T-helper 22 cell (primary cell): ENCODE measurements at places on chromosomes 6 and 20.

DNA sequence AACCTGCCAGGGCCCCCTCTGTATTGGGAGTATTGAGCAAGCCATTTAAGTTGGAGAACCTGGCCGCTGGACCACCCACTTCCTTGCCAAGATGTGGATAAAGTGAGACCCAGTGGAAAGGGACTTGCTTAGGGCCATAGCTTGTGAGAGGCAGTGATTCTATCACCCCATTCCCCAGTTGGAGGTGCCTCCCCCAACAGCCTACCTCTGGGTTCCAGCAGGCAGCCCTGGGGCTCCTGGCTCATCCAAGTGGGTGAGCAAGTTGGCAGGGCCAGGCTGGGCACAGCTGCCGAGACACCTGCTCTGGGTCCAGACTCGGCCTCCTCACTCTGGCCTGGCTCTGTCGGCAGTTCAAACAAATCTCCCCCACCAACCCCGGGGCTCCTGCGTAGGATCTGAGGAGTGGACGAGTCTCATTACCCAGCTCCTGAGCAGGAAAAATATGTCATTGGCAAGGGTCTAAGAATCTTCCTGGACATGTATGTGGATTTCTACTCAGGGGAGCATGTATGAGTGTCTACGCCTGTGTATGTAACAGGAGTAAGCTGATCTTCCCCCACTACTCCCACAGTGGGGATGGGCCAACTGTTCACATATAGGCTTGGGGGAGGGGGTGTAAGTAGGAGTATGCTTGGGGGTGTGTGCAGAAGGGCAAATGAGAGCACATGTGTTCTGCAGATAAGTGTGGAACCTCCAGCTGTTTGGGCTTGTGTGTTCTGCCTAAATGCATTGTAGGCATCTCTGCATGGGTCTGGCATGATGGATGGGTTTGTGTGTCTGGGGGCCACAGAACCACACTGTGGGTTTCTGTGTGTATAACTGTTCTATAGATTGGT, 1.9 kb downstream of the ID1 start:
- no peak for DNase-seq

DNA sequence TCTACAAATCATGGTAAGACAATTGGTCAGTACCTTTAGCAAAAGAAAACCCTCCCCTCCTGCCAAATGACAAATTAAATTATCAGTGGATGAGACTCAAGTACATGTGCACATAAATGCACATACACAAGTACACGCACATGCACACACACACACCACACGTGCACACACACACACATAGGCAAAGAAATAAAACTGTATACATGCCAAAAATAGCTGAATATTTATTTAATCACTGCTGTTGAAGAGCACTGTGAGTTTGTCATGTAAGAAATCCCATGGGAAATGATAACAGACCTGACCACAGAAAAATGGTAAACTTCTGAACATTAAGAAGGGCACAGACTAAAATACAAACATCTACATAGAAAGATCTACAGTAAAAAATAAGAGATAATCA, 46.6 kb upstream of the TNFAIP3 start:
- no peak for DNase-seq

DNA sequence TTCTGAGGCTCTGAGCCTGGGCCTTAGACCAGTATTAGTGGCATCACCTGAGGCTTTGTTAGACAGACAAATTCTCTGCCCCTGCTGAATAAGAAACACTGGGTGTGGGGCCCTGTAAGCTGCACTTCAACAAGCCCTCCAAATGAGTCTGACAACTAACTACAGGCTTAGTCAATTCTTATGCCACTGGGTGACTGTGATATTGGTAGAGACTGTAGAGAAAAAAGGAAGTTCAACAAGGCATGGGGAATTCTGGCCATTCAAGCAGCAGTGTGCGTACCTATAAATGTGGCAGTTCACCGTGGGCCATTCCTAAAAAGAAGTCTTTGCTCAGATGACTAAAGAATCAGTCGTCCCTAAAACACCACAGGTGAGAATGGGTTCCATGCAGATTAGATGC, 82.7 kb downstream of the MDN1 start:
- no peak for DNase-seq

GRCh38 chr6:159066483-159066882, 21.7 kb upstream of the TAGAP start:
- no peak for DNase-seq

- DNase-seq = no peak
Measured at GRCh38 chr6:158445426-158446085, 114.3 kb upstream of the TMEM181 start.

DNA sequence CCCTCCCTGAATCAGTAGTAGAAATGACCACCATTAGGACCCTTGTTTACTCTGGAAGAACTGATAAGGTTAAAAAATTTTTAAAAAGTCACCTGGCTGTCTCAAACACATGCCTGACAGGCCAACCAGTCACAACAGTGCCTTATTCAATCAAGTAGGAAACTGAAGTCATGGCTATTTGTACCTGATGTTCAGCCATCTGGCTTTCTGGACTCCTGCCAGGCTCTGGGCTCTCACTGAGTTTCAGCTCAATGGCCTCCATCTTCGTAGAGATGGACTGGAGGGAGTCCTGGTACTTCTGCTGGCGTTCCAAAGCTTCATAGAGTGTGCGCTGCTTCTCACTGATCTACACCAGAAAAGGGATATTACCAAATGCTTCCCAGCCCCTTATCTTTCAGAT, 343.8 kb downstream of the SYNE1 start:
- no peak for DNase-seq

GRCh38 chr20:19659448-19659847, 98.6 kb upstream of the RIN2 start:
- no peak for DNase-seq

DNA sequence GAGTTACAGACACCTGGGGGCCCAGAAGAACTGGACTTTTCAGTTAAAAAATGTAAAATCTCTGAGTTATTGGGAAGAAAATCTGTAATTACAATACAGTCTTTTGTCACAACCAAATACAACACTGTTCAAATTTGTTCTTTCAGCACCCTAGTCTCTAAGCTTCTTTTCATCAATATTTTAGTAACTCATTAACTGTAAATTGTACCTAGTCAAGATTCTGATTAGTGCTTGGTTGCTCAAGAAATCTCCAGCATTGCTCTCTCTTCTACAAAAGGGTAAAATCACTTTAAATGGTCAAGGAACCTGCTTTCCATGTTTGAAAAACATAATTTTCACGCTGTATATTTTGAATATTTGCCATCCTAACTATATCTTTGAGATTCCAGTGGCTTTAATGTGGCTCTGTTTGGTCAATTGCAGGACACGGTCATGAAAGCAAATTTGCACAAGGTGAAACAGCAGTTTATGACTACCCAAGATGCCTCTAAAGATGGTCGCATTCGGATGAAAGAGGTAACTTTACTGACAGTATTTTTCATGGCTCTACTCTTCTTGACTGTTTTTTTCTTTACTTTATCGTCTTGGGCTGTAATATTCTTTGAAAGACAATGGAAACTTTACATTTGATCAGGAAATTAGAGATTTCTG, 9.2 kb downstream of the SCGN start:
- DNase-seq = no peak

GRCh38 chr6:105483492-105483891, 80.6 kb upstream of the PREP start:
- no peak for DNase-seq

GRCh38 chr20:63881451-63882226, 13.3 kb upstream of the DNAJC5 start:
- no peak for DNase-seq

- DNase-seq = no peak
Measured at GRCh38 chr6:87102151-87102621, 7.3 kb upstream of the CGA start.

DNA sequence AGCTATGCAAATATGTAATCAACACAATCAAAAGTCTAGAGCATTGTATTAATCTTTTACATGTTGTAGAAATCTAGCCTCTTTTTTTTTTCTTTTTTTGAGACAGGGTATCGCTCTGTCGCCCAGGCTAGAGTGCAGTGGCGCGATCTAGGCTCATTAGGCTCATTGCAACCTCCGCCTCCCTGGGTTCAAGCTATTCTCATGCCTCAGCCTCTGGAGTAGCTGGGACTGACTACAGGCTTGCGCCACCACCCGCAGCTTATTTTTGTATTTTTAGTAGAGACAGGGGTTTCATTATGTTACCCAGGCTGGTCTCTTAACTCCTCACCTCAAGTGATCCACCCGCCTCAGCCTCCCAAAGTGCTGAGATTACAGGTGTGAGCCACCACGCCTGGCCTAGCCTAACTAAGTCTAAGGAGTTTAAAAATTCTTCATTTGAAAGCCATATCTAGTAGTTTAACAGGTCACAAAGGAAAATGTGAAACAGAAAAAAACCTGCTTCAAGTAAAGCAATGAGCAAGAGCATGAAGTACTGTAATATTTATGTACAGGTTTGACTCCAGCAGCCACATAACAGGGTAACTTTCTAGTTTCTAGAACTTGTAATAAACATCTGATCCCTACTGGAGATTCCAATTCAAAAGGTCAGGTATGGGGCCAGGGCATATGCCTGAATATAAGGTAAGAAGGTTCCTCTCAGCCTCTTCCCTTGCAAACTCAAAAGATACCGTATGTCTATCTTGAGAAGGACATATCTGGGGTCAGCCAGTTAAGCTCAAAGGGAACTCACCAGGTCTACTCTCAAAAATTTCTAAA, 4.4 kb downstream of the CPNE1 start:
- DNase-seq = no peak

DNA sequence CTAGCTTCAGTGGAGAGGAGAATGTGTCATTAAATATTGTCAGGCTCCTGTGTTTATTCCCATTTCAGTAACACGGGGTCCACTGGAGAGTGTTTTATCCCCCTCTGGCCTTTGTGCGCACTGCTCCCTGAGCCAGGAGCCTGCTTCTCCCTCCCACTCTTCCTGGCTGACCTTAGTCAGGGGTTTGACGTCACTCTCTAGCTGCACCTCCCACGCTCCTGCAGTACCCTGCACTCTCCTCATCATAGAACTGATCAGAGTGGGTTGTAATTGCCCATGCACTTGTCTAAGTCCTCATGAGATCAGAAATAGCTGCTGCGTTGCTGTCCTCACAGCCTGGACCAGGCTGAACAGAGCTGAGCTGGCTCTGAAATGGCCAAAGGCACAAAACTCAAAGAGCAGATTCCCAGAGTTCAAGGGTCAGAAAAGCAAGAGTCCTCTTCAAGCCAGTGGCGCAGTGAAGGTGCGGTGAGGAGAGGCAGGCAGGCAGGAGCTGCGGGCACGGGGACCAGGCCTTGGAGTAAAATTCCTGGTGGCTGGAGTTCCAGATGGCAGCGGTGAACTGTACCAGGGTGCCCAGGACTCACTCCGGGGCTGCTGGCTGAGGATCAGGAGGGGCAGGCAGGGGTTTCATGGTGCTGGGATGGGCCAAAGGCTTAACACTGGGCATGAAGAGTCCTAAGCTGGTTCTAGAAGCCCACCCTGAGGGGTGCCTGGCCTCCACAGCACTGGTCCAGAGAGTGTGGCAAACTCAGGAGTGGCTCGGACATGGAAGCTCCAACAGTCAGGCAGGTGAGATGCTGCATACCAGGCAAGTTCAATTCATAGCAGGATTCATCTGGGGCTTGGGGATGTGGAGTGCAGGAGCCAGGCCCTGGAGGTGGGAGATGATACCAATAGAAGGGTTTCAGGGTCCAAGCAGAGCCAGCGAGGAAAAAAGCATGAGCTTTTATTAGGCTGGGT, 170.9 kb downstream of the SCP2D1 start:
- no peak for DNase-seq

GRCh38 chr6:114762145-114762544, 419.3 kb upstream of the HS3ST5 start:
- no peak for DNase-seq

DNA sequence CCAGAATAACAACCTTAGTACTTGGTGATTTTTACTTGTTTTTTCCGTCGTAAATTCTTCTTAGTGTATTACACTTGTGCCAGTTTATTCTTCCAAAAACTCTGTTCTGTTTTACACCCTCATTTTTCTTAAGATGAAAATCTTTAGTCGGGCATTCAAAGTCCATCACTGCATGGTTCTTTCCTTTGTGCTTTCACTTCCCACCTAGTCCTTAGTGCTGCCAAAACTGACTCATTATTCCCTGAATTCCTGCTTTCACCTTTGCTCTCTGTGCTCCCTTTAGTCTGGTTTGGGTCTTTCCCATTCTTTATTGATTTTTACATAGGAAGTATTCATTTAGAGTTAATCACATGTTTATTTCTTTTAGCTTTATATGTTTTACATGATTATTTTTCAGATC, 3.3 kb downstream of the TRMT11 start:
- DNase-seq = no peak

- no peak for DNase-seq
Measured at GRCh38 chr6:30836957-30837356, 47.4 kb upstream of the DDR1 start.

- no peak for DNase-seq
Measured at GRCh38 chr20:9258901-9259300, 190.0 kb downstream of the PLCB4 start.

- no peak for DNase-seq
Measured at GRCh38 chr6:1958257-1958656, 287.1 kb downstream of the GMDS start.

DNA sequence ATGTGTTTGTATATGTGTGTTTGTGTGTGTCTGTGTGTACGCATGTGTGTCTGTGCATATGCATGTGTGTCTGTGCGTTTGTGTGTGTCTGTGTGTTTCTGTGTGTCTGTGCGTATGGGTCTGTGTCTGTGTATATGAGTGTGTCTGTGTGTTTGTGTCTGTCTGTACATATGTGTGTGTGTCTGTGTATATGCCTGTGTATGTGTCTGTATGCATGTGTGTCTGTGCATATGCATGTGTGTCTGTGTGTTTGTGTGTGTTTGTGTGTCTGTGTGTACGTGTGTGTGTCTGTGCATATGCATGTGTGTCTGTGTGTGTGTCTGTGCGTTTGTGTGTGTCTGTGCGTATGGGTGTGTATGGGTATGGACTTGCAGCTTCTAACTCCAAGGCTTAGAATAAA, 174.0 kb upstream of the NOX3 start:
- no peak for DNase-seq

DNA sequence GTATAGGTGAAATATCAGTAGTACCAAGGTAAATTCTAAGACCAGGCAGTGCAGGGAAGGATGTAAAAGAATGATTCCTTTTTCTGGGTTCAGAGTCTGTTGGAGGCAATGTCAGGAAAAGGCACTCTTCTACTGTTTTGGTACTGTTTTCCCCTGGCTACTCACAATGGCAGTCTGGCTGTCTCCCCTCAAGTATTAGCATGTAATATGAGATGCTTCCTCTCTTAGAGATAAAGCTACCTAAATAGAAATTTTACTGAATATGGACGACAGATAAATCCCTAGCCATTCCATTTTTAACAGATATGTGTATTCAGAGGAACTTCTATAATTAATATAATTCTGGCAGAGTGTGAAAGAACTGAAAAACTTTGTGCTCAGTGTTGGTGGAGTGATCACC, 3.5 kb downstream of the RNF8 start:
- no peak for DNase-seq

GRCh38 chr6:129609635-129610034, 100.3 kb downstream of the ARHGAP18 start:
- DNase-seq = no peak

GRCh38 chr6:104829183-104829958, 30.3 kb downstream of the HACE1 start:
- no peak for DNase-seq

- no peak for DNase-seq
Measured at GRCh38 chr6:41157323-41157722, 3.2 kb upstream of the TREML1 start.
